ENCODE measurements at places on chromosomes 7 and 10.
A peak's percentile ranks its signal among the peaks of the same experiment; 100 is the strongest.

DNA sequence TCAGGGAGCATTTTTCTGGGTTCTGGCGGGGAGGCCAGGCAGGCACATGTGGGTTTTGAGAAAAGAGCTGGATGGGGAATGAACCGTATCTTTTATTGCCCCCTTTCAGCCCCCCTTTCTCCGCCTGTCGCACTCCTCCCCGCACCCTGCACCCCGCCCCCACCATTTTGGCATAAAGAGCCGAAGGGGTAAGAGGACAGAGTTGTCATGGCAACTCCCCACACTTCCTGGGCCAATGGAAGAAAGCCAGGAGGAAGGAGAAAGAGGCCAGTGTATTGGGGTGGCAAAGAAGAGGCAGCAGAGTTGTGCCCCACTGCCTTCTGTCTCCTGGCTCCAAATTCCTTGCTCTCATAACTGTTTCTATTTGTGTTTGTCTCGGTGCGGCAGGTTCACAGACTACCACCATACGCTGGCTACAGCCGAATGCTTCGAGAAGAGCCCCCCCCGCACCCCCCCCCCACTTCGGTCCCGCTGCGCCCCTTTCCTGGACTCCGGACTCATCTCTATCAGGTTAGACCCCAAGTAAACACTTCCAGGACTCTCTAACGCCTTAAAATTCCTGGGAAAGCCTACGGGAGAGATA is 3.4 kb downstream of the KCNIP2 start:
- no peak for DNase-seq

- DNase-seq = peak; percentile 19
Measured at GRCh38 chr7:111486472-111487142, 75.7 kb downstream of the IMMP2L start.

DNA sequence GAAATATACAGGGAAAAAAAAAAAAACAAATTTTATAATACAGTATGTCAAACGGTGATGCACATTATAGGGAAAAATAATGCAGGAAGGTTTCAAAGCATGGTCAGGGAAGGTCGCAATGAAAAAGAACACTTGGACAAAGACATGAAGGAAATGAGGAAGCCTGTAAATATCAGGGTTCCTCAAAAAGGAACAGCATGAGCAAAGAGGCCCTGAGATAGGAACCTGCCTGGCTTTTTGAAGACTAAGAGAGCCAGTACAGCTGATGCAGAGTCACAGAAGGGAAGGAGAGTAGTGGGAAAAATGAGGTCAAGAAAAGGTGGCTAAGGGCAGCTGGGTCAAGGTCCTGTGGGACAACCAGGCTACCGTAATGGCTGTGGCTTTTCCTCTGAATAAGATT is 1.9 kb downstream of the VPS41 start:
- no peak for DNase-seq

- no peak for DNase-seq
Measured at GRCh38 chr10:78212060-78212785, 178.6 kb downstream of the RPS24 start.

GRCh38 chr7:28729281-28729680 is 228.8 kb downstream of the TRIL start:
- DNase-seq = no peak

DNA sequence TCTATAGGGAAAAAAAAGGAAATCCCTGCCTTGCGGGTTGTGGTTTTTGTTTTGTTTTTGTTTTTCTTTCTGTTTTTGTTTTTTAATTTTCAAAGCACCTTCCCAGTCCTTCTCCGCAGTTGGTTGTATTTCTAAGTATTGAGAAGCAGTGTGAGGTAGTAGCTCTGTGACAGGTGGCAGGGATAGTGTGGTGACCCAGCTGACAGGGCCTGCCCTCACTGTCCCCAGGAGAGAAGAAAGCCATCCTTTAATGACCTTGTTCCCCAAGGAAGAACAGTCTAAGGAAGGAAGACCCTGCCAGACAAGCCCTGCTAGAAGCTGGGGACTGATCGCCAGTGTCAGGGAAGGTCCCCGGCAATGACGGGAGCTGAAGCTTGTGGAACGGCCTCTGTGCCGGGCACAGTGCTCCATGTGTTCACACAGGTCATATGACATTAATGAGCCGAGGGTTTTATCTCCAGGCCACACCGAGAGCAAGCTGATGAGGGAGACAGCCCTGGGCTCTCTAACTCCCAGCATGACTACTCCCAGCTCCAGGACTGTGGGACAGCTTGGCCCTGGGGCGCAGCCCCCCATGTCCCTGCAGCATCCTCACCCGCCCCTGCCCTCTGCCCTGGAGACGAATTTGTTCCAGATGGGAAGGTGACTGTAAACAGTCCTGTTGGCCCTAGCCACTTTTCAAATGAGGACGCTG is 69.0 kb upstream of the LRRC18 start:
- no peak for DNase-seq

- no peak for DNase-seq
Measured at GRCh38 chr7:30433082-30433481, 45.5 kb downstream of the NOD1 start.

DNA sequence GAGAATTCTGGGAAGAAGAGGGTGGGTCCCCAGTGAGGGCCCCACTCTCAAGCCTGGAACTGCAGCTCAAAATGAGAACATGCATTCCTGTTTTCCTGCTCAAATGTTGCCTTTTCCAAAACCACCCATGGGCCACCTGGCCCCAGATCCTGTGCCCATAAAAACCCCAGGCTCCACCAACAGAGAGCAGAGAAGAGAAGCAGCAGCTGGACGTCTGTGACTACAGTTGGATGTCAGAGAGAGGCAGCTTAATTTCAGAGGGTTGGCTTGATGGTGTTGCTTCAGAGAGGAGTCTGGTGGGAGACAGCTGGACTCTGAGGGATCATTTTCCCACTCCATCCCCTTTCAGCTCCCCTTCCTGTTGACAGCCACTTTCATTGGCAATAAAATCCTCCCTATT is 256.4 kb downstream of the FZD1 start:
- no peak for DNase-seq

GRCh38 chr7:19701471-19701870 is 7.4 kb downstream of the POLR1F start:
- DNase-seq = no peak
